A172 (cell line): ENCODE measurements at places on chromosomes 2 and 18. TPM values are rescaled to one million over a fixed set of nuclear protein-coding genes. Genes with fewer than 3 reads are reported as not detected.

CFC1 gene
- not detected in 2 replicates for total RNA-seq

IFIH1 gene
- 4.7 and 7.0 TPM in 2 replicates for total RNA-seq

CCDC178 gene
- total RNA-seq = not detected in 2 replicates

GALNT3 gene
- not detected in 2 replicates for total RNA-seq

CTDSP1 gene
- 44.9 and 65.3 TPM in 2 replicates for total RNA-seq

CYP27A1 gene
- 0.07 TPM in 1 of 2 replicates, not detected in the other for total RNA-seq

CNTNAP5 gene
- total RNA-seq = not detected in 2 replicates

NT5DC4 gene
- total RNA-seq = 0.26 TPM in 1 of 2 replicates, not detected in the other

ALPI gene
- total RNA-seq = not detected in 2 replicates

TMEM200C gene
- total RNA-seq = not detected in 2 replicates

DNA sequence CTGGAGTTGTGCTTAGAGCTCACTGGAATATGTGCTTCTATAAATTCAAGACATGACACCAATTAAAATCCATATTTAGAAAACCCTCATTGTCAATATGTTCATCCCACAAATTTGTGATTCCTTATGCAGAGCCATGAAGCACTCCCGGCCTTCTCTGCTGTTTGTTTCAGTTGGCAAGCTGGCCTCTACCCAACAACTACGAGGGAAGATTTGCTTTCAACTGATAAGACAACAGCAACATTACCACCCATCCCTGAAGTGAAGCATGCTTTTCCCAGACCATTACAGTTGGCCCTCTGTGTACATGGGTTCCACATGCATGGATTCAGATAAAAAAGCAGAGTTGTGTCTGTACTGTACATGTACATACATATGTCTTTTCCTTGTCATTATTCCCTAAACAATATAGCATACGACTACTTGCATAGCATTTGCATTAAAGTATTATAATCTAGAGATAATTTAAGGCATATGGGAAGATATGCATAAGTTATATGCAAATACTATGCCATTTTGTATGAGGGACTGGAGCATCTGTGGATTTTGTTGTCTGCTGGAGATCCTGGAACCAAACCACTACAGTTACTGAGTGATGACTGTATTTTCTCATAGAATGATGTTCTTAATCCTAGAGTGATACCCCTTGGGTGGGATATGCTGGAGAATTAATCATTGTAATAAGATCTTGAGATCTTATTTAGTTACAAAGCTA, 77.6 kb upstream of the MC2R start:
- no peak for DNase-seq

GRCh38 chr2:63058921-63059792, 8.5 kb downstream of the OTX1 start:
- DNase-seq = no peak

GRCh38 chr2:119108186-119108585, 50.4 kb downstream of the C1QL2 start:
- no peak for DNase-seq

GRCh38 chr2:172208791-172209325, 106.2 kb upstream of the DLX2 start:
- DNase-seq = peak; percentile 13

DNA sequence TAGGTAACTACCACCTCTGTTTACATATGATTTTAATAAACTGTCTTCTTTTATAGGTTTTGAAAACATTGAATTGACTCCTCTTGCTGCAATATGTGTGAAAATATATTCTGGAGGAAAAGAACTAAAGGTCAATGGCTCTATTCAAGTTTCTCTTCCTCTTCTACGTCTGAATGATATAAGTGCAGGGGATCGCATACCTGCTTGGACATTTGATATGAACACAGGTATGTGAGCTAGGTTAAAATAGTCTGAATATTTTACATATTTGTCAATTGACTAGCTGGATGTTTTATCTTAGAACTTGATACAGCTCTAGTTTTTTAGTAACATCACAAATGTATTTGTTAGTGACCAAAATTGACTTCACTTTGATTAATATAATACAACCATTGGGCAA, 57.2 kb downstream of the FAM171B start:
- DNase-seq = no peak

GRCh38 chr2:202564226-202564625, 70.5 kb upstream of the FAM117B start:
- DNase-seq = no peak

DNA sequence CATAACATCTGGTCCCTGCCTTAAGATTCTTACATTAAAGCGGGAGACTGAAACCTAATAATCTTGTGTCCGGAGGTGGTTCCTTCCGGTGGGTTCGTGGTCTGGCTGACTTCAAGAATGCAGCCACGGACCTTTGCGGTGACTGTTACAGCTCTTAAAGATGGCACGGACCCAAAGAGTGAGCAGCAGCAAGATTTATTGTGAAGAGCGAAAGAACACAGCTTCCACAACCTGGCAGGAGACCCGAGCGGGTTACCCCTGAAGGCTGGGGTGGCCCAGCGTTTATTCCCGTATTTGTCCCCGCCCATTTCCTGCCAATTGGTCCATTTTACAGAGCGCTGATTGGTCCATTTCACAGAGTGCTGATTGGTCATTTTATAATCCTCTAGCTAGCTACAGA, 122.3 kb upstream of the SIX2 start:
- peak; percentile 85 for DNase-seq

DNA sequence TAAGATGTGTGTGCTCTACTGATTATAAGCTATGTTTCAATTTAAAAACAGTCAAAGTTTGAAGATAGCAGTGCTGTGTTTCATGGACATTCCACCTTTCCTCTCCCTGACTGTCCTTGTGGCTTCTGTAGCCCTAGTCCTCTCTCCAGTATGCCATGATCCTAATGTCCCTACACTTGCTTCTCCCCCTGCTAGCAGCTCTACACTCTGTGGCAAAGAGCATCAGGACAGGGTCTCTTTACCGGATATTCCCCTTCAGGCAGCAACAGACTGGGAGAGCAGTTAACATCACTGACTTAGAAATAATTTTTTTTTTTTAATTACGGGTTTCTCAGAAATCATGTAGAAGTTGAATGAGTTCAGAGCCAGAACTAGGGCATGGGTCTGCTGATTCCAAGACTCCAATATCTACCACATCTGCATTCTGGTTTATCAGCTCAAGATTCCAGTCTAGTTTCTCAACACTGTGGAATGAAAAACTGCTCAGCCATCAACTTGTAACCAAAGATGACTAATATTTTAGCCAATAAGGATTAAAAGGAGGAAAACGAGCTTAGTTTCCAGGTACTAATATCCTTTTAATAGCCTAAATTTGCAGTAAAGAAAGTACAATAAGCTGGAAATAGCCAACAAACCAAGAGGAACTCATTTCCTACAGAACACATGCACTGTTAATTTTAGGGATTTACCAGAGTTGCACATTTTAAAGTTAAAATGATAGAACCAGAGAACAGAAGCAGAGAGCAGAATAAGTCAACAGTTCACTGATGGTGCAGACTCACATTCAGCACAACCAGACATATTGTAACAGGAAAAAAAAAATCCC, 45.2 kb downstream of the TMEM131 start:
- DNase-seq = peak; percentile 73

DNA sequence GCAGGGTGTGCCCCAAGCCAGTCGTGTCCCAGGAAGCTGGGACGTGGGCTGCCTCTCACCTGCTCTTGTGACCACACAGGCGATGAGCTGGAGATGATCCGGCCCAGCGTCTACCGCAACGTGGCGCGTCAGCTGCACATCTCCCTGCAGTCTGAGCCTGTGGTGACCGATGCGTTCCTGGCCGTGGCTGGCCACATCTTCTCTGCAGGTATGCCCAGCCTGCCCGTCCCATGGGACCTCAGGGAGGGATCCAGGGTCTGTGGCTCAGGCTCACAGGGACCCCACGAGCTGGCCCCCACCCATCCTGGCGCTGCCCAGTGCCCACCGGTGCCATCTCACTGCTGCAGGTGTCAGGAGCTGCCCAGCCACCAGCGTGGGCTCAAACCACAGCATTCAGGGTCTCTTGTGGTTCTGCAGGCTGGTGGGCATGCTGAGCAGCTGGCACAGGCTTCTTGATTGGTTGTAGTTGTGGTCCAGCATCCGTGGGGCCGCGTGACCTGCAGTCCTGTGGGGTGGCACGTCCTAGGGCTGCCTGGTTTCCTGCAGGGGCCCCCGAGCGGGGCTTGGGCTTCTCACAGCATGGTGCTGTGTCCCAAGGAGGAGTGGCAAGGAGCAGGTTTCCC, 3.8 kb downstream of the BOK start:
- DNase-seq = no peak

- peak; percentile 50 for DNase-seq
Observed at GRCh38 chr2:207265869-207266268, 100.1 kb upstream of the KLF7 start.

- DNase-seq = no peak
Observed at GRCh38 chr2:203908797-203909185, 27.8 kb upstream of the ICOS start.

- DNase-seq = no peak
Observed at GRCh38 chr18:56019908-56020307, 431.9 kb upstream of the TCF4 start.

GRCh38 chr18:57220930-57221483, 74.1 kb downstream of the BOD1L2 start:
- no peak for DNase-seq

GRCh38 chr2:9941196-9941995, 10.1 kb upstream of the GRHL1 start:
- peak; percentile 31 for DNase-seq
